Left forelimb (tissue), 1 donor: ENCODE measurements at places on chromosomes 12 and 14.

DNA sequence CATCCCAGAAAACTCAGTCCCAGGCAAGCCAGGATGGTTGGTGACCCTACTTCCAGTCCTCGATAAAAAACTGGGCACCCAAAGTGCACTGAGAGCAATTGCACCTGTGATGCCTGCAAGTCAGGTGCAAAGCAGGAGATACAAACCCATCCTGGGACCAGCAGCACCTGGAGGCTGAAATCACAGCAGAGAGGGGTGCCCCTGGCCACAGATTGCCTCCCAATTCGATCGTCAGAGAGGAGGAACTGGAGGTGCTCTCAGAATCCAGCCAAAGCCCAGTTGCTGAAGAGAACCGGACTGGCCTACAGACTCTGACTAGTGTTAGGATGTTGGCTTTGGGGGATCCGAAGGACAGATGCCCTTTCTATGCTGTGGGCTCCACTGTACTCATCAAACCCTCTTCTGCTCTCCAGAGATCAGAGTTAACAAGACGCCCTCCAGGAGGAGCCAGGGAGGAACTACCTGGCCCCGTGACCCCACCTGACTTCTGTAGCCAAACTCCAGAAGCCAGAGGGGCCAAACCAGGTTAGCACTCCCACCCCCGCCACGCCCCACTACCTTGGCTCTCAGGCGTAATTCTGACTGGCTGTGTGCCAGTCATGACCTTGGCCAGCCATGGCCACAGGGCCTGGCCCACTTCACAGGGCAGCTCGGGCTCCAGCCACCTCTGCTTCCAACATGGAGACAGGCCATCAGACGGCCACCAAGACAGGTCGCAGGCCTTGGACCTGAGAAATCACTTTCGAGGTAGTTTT, 284.5 kb upstream of the RTL1 start:
- peak; percentile 55 for DNase-seq

GRCh38 chr14:59015482-59015881, 173.0 kb upstream of the DAAM1 start:
- no peak for DNase-seq

GRCh38 chr14:72849222-72849621, 44.7 kb downstream of the DPF3 start:
- DNase-seq, result no peak

DNA sequence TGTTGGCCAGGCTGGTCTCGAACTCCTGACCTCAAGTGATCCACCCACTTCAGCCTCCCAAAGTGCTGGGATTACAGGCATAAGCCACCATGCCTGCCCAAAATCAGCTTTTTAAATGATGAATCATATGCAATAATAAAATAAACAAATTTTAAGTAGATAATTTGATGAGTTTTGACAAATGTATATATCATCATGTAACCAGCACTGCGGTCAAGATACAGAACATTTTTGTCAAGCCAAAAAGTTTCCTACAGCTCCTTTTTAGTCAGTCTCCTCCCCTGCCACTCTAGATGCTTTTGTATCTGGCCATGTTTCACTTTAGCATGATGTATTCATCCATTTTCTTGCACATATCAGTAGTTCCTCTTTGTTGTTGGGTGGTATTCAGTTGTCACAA, 17.2 kb downstream of the FRMD6 start:
- DNase-seq, result no peak

- no peak for DNase-seq
Observed at GRCh38 chr14:72560331-72560730, 333.6 kb downstream of the DPF3 start.

DNA sequence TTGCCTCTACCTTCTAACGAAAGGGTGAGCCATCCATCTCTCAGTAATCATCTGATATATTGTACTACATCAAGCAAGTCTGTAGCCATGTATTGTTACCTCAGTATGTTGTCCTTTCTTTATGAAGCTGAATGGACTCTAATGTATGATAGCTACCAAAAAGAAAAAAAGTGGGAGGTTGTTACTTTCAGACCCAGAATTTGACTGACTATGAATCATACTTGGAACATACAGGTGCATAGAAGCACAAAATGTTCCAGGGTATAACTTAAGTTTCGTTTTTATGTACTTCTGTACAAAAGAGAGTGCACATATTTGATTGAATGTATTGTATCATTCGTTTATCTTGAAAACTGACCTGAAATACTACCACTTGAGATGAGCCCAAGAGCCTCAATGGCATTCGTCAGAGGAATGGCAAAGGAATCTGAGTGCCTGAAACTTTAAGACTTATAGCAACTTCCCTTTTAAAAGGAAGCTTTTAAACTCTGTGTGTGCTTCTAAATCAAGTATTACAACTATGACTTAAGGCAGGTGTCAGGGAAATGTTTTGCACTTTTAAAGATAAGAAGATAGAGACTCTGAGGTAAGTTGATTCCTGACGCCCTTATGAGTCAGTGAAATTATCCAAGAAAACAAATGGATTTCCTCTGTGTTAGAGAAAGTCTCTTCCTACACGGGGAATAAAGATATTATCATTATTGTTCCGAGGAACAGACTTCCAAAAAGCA, 951.5 kb downstream of the GALC start:
- DNase-seq, result no peak

DNA sequence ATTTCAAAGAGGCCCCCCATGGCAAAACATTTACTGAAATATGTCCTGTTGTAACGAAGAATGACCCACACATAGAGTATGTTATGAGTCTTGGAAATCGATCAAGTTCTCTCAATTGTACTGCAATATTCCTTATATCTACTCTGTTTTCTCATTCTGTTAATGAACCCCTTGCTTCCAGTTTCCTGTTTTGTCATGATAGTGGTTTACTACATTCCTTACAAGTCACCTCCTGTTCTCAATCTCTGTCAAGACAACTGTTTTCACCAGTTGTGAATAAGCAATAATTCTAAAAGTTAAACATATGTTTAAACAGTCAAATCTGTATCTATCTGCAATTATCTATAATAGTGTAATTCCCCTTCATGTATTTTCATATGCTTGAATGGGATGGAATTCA, 16.4 kb upstream of the ARID2 start:
- DNase-seq, result no peak

- DNase-seq, result no peak
Observed at GRCh38 chr14:45559626-45560025, 306.6 kb upstream of the MIS18BP1 start.

DNA sequence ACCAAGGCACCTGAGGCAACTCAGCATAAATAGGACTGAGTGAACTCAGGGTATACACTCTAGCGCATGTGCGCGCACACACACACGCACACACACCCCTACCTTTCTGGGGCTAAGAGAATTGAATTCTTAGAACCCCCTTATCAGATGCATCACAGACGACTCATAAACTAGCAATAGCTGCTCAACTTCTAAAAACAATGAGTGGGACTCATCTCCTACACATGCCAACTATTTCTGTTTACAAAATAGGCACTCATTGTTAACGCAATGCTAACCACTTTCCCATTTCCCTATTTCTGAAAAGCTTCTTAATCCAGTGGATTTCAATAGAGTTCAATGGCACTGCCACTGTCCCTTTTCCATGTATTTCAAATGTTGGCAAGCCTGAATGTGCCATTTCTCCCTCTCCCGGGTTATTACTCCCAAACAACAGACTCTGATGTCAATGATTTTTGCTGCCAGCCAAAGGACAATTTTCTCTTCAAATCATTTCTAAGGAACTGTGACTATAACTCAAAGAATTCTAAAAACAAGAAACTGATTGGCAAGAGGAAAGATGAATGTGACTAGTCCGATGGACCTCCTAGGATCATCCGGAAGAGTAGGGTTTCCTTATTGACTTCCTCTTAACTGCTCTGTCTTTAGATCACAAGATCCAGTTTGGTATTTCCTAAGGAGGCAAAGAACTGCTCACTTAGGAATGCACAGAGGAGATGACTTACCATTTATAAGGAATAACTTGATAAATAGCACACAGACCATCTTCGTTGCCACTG, 48.8 kb downstream of the SLC38A1 start:
- no peak for DNase-seq

- DNase-seq, result no peak
Observed at GRCh38 chr14:50964683-50965390, 20.6 kb upstream of the PYGL start.

- DNase-seq, result no peak
Observed at GRCh38 chr14:53537422-53538315, 384.5 kb upstream of the DDHD1 start.

DNA sequence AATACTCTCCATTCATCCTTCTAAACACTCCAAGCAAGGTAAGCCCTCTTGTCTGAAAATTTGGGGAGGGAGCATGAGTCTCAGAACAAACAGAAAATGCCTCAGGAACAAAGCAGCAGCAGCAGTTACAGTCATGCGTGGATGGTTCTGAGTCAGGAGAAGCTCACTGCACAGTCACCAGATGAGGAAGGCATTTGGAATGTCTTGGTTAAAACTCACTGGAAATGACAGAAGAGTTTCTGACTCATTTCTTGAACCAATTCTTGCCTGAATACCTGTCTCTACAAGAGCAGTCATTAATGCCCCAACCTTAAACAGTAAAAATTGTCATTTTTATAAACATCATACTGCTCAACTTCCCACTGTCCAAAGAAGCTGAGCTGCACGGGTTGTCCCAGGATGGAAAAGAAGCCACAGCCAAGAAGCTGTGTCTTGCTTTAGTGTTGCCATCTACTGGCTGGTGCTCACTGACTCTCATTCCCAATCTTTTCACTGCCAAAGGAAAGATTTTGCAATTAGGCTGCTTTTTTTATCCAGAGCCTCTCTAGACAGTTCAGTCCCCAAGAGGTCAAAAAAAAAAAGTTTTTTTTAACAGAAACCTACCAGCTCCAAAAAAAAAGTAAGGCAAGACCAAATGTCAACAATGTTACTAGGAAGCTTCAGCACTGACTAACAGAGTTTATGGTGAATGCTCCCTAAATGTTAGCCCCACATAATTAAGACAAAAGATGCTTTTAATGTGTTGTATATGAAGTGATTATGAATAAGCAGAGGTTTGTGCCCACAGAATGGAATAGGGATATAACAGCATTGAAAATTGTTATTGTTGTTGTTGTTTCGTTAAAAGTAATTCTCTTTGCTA, 40.4 kb downstream of the KICS2 start:
- no peak for DNase-seq

- DNase-seq, result no peak
Observed at GRCh38 chr12:65739606-65740005, 84.7 kb upstream of the HMGA2 start.

DNA sequence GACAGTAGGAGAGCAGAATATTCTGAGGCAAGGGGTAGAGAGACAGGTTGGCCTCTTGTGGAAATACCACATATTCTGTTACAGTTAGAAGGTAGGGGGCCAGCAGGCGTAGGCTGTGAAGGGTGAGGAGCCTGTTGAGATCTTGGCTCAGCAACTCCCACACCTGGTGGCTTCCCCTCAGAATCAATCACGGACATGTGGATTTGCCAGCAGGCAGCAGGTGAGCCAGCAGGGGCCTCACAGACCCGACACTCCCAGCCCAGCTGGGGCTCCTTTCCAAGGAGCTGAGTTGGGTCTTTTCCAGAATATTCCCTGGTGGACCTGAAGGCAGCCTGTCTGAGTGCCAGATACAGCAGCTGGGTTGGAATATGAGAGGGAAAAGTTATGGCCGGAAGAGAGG, 150.0 kb upstream of the CRY1 start:
- no peak for DNase-seq

GRCh38 chr12:131021154-131021541, 67.4 kb downstream of the ADGRD1 start:
- DNase-seq, result no peak

GRCh38 chr14:97523936-97524335, 726.8 kb downstream of the VRK1 start:
- DNase-seq, result no peak

DNA sequence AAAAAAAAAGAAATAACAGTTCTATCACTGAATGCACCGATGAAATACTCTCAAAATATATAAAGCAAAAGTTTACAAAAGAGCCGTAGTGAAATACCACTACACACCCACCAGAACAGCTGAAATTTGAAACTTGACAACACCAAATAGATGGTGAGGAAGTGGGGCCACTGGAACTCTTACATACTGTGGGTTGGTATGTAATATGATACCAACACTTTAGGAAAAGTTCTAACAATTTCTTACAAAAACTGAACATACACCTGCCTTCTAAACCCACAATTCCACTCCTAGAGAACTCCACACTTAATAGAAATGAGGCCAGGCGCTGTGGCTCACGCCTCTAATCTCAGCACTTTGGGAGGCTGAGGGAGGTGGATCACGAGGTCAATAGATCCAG, 14.1 kb downstream of the EIF5 start:
- DNase-seq, result no peak

DNA sequence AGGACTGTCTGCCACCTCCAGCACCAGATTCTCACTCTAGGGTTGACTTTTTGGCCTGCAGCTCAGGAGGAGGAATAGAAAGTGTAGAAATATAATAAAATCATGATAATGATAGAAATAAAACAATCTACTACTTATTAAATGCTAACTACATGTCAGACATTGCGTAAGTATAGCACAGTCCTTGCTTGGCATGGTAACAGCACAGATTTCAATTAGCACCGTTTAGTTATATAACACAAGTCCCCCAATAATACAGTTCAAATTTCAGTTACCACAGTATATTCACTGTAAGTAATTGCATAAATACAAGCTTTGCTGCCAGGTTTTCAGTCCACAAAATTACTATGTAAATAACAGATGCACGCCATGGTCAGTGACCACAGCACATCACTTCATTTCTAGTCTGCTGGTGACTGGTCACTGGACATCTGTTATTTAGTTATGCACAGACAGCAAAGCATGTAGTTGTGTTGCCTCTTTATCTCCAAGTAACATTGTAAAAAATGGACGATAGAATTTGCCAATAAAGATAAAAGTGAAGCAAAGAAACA, 6.5 kb upstream of the GLT8D2 start:
- no peak for DNase-seq

GRCh38 chr12:93994721-93995120, 153.7 kb upstream of the PLXNC1 start:
- no peak for DNase-seq
